Cardiac fibroblast (primary cell): ENCODE measurements at places on chromosomes 12 and 14.
A peak's percentile ranks its signal among the peaks of the same experiment; 100 is the strongest.

- peak; percentile 73 for DNase-seq
These were observed 699 bp downstream of the MGAT2 start for GRCh38 chr14:49621114-49621881.

DNA sequence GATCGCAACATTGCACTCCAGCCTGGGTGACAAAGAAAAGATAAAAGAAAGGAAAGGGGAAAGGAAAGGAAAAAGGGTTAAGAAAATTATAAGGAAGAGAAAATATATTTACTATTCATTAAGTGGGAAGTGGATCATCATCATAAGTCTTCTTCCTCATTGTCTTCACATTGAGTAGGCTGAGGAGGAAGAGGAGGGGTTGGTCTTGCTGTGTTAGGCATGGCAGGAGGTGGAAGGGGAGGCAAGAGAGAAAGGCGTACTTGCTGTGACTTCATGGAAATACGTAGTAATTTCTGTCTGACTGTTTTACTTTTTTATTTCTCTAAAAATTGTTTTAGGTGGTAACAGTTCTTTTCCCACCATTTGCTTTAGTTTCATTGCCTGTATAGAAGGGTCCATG, 26.2 kb downstream of the FAM177A1 start:
- DNase-seq: no peak

GRCh38 chr12:113136128-113136989, 798 bp upstream of the RASAL1 start:
- no peak for DNase-seq

DNA sequence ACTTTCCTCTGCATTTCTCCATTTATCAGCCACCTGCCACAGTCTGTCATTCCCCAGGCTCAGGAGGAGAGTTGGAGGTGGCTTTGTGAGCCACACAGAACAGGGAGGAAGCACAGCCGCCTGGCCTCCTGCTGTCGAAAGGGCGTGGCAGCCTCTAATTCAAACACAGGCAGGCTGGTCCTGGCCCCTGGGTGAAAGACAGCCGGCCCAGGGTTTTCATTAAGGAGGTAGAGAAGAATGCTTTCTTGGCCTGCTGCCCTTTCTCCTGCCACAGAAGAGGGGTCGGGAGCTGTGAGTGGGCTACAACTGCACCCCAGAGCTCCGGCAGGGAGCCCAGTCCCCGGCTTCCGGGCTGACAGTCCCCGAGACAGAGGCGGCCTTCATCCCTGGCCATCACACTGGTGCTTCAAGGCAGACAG, 108.6 kb upstream of the FZD10 start:
- DNase-seq: no peak

DNA sequence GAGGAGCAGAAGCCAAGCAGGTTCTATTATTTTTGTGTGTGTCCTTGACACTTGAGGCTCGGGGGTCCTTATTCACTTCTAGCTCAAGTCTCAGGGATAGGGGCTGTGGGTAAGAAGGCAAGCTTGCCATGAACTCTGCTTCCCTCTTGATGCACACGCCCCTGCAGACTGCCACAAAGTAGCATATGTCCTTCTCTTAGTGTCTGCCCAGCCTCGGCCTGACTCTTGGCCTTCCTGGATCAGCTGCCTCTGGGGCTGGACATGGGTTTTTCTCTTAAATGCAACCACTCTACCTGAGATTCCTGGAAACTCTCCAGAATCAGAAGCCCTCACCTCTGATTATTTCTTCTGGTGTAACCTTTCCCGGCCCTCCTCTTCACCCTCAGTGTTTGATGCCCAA, 28.2 kb upstream of the PEX5 start:
- no peak for DNase-seq

DNA sequence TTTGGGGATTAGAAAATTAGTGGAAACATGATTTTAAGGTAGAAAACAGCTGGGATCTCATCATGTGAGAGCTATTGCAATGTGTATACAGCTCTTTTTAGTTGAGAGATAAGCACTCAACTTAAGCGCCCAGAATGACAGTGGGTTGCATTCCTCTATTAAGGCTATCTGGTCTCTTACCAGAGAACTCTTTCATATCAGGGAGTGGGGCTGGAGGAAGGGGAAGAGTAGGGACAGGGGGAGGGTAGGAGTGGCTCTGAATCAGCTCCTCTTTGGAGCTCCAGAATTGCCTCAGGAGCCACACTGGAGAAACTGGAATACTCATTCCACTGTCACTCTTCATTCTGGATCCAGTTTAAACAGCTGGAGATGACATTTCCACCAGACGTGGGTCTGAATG, 9.2 kb upstream of the PLEKHG3 start:
- no peak for DNase-seq

DNA sequence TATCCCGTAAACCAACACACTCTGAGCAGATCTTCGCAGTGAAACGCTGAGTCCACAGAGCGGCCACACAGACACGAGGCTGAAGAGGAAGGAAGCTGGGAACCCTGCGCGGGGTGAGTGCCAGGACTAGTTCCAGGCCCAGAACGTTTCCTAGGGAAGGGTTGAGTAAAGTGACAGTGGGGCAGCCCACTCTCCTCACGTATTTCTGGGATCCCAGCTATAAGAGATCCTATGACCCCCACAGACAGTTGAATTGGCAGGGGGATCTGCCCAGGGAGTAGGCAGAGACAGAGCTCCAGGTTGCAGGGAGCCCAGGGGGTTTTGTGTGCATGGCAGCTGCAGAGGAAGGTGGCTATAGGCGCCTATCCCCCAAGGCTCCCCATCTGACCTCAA, 51.1 kb downstream of the GTF2A1 start:
- DNase-seq: peak; percentile 31
